GM13977 (cell line): ENCODE measurements at places on chromosomes 16 and 17.
A peak's percentile ranks its signal among the peaks of the same experiment; 100 is the strongest.

DNA sequence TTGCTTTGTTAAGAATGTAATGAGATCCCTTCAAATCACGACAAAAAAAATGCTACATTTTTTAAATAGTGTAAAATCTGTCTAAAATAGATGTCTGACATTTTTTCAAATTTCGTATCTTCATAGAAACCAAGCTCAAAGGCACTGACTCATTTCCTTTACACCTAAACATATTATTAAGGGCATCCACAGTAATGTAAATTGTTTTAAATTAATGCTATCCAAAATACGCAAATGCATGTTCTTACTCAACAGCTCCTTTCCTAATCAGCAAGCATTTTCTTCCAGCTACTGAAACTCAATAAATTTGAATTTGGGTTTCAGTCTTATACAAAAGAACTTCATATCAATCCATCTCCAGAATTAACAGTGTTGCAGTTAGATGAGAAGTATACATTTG, 4.3 kb downstream of the C16orf87 start:
- no peak for DNase-seq

GRCh38 chr17:2707721-2708584, 3.6 kb downstream of the CLUH start:
- no peak for DNase-seq

GRCh38 chr16:20799599-20799998, 6.7 kb downstream of the ERI2 start:
- peak; percentile 25 for DNase-seq

DNA sequence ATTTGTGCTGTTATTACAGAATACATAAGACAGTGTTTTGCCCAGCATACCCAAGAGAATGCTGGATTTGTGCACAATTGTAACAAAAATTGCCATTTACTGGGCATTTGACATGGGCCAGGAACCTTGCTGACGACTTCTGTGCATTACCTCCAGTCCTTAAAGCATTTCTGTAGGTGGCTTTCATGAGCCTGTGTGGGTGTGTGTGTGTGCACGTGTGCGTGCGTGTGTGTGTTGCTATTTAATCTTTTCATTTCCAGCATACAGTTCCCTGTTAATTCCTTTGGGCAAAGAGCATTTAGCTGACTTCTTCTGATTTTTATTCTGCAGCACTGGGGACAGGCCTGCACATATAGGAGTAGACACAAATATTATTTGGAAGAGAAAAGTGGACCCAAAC, 134.4 kb downstream of the CYLD start:
- no peak for DNase-seq

DNA sequence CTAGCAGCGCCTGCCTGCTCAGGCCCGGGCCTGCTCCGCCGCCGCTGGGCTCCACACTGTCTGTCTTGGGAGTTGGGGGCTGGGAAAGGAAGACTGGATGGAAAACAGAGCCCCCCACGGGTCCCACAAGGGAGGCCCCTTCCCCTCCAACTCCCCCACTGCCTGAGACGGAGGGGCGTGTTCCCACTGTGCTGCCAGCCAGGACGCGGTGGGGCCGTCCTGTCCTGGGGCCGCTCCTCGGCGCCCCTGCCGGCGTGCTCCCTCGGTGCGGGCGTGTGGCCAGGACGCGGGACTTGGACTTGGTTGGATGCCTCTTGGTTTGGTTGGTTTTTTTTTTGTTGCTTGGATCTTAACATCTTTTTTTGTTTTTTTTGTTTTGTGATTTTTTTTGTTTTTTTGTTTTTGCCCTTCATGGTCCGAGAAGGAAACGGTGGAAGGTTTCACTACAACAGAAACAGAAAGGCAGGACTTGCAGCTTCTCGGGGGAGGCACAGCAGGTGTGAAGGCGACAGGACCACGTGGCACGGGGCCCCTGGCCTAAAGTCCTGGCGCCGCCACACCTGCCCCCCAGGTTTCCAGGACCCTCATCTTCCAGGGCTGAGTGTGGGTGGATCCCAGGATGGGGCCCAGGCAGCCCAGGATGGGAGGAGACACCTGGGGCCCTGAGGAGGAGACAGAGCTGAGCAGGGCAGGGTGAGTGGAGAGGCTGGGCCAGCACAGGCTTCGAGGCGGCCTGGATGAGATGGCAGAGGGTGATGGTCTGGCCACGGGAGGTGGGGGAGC, 16.0 kb downstream of the ENGASE start:
- DNase-seq: no peak
